IPS DF 19.7 (cell line): ENCODE measurements at places on chromosomes 2 and 18.

GRCh38 chr2:16725549-16725948 lies 59.9 kb upstream of the CYRIA start:
- no peak for DNase-seq

- no peak for DNase-seq
These were observed 56.0 kb upstream of the DSG1 start for GRCh38 chr18:31261792-31262582.

- no peak for DNase-seq
These were observed 836.1 kb upstream of the ZEB2 start for GRCh38 chr2:145356056-145356455.

GRCh38 chr2:230934231-230935129 lies 9.4 kb upstream of the GPR55 start:
- DNase-seq, result no peak

GRCh38 chr2:19738707-19739106 lies 163.1 kb downstream of the TTC32 start:
- DNase-seq, result no peak

- peak; percentile 15 for DNase-seq
These were observed 32.8 kb downstream of the GRHL1 start for GRCh38 chr2:9984217-9984739.

DNA sequence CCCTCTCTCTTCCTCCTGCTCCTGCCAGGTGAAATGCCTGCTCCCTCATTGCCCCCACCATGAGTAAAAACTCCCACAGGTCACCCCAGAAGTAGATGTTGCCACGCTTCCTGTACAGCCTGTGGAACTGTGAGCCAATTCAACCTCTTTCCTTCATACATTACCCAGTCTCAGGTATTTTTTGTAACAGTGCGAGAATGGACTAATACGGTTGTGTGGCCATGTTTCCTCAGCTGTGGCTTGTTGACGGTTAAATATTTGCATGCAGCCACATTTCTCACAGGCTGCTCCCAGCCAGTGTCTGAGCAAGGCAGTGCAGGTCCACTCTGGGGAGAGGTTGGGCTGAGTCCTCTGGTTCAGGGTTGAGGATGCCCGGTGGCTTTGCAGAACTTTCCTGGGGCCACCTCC lies 27.8 kb upstream of the COPS8 start:
- no peak for DNase-seq

DNA sequence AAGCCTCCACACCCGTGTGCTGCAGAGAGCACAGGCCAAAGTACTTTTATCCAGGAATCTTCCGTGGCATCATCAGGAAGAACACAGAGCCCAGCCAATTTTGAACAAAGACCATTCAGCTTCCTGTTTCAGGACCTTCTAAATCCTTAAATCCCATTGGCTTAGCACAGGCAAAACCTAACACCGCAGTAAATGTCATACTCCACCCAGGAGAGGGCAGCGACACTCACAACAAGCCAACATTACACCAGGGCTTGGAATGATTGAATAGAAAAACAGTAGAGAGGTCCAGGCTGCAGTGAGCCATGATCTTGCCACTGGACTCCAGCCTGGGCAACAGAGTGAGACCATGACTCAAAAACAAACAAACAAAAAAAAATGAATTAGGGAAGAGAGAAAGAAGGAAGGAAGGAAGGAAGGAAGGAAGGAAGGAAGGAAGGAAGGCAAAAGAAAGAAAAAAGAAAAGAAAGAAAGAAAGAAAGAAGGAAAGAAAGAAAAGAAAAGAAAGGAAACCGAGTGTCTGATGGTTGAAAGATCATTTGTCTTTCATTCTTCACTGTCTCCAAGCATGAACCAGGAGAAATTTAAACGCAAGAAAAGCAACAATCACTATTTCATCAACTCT lies 144.6 kb upstream of the SATB2 start:
- no peak for DNase-seq

GRCh38 chr2:129803032-129803431 lies 176.4 kb upstream of the RAB6C start:
- no peak for DNase-seq

DNA sequence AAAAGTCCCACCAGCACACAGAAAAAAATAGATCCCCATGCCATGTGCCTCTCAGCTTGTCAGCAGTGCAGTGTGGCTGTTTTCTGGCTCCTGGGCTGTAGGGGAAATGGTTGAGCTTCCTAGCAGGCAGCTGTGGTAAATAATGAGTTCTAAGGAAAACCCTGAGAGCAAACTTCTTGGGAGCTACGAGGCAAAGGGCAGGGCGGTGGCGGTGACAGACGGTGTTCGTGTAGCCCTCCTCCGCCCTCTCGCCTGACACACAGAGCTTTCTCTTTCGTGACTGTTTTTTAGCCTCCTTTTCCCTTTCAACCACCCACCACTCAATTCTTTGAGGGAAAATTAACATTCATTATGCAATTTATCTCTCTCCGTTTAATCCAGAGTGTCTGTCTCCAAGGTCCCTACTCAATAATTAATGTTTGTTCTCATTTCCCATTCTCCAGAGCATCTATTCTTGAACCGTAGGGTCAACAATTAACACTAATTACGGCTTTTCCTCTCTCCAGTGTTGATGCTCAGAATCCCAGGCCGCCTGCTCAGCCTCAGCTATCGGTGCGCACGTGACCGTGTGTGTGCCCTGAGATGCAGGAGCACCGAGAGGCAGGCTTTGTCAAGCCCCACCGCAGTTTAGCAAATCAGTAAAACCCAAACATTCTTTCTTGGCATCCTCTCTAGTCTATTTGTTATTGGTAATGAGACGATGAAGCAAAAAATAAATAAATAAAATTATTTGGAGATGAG lies 50.1 kb downstream of the KIAA2012 start:
- DNase-seq, result no peak

GRCh38 chr2:134663451-134664450 lies 55.0 kb downstream of the TMEM163 start:
- DNase-seq, result no peak

DNA sequence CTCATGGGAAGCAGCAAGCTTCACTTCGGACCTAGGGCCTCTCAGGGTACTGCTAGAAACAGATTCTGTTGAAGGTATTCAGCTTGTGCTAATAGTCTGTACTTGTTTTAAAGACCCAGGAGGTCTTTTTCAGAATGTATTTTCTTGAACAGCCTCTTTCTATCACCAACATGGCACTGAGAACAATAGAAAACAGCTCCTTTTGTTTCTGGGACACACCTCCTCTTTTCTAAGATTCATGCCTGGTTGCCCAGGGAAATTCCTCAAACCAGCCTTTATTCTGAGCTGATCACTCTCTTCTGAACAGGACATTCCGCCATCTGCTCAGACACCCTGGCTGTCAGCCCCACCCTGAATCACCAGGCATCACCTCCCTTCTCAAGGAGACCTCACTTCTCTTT lies 389.6 kb downstream of the TGIF1 start:
- DNase-seq, result no peak
